ENCODE measurements at places on chromosomes 7 and 10.
A peak's percentile ranks its signal among the peaks of the same experiment; 100 is the strongest.

DNA sequence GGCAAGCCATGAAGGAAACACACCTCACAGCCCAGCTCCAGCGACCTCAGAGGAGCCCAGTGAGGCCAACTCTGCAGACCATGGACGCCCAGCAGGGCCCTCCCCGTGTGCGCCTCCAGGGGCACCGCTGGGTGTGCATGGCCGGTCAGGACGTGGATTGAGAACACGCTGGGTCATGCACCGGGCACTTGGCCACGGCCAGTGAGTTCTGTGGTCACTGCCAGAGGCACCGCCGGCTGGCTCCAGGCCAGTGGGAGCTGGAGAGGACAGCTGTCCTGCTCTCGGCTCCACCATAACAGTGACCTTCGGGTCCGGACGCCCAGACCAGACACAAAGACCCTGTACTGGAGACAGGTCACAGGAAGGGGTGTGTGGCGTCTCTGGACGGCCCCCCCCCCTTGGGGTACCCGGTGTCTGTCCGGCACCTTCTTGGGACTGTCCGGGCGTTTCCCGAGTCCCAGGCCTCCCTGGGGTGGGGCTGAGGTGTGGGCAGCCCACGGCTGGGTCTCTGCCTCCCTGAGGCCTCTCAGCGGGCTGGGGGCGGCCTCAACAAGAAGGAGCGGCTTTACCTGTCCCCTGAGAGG, 50.4 kb upstream of the NKX6-2 start:
- peak; percentile 15 for DNase-seq

DNA sequence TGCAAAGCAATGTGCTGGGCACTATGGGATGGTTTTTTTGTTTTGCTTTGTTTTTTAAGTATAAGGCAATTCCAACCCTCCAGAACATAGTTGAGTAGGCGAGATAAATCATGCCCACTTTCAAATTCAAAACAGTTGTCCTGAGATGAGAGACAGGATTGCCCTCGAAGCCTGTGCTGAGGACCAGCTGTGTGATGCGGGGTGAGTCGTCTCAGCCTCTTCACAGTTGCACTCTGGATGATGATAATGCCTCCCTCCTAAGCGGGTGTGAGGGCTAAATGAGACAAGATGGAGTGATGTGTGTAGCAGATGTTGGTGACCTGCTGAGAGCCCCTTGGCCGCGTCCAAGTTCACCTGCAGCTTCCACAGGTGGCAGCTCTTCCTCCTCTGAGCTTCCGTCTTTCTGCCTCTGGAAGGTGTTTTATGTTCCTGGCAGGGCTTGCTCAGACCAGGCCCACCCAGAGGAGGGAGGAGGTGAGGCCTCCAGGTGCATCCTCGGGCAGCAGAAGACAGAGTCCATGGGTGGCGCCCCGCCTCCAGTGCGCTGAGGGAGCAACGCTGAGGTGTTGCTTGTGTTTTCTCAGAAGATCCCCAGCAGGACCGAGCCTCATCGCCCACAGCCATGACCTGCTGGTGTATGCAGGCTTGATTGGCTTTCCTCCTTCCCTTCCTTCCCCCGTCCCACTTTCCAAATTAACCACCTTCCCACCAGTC, 30.6 kb downstream of the ECHDC3 start:
- no peak for DNase-seq

GRCh38 chr10:21524526-21525366, 736 bp downstream of the SKIDA1 start:
- no peak for DNase-seq

GRCh38 chr7:145848691-145849090, 267.9 kb upstream of the CNTNAP2 start:
- no peak for DNase-seq

GRCh38 chr10:63429281-63429680, 36.5 kb downstream of the JMJD1C start:
- DNase-seq = no peak

DNA sequence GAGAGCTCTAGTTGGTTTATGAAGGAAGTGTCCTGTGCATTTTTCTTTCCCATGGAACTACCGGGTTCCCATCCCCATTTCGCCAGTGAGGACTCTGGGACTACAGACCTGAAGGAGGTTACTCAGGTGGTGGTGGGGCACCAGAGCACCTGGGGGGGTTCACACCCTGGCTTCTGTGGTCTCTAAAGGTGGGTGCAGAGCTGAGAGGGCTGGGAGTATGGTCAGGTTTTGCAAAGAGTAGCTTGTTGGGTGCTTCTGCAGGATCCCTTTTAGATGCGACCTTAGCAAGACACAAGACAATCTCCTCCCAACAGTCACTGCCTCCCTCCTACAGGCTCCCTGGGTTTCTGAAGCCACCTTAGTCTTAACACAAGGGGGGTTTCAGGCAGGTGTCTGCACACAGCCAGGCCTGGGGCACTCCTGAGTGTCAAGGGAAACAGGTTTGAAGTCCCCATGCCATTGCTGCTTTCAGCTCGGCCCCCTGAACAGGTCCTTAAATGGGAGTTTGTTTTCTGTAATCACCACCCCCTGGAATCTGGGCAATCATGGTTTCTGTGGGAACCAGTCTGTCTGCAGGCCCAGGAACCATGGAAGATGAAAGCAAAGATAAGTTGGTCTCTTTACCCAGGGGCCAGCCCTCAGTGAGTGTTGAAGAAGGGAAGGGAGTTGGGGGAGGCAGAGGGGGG, 9.9 kb upstream of the CXCL12 start:
- DNase-seq = no peak

- no peak for DNase-seq
These were observed 308.5 kb downstream of the WDR11 start for GRCh38 chr10:121159670-121160069.

GRCh38 chr10:50625649-50626132, 1.9 kb upstream of the SGMS1 start:
- DNase-seq = no peak

GRCh38 chr10:96955794-96956193, 123.7 kb downstream of the LCOR start:
- no peak for DNase-seq

GRCh38 chr7:139230023-139230422, 1.0 kb upstream of the UBN2 start:
- no peak for DNase-seq

DNA sequence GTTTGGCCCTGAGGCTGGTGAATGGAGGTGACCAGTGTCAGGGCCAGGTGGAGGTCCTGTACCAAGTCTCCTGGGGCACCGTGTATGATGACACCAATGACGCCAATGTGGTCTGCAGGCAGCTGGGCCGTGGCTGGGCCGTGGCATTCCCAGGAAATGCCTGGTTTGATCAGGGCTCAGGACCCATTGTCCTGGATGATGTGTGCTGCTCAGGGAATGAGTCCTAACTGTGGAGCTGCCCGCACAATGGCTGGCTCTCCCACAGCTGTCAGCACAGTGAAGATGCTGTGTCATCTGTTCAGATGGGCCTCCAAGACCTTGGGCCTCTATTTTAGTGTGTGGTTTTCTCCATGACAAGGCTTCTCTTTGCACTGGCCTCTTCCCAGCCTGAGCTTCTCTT, 64.0 kb downstream of the DMBT1 start:
- no peak for DNase-seq

DNA sequence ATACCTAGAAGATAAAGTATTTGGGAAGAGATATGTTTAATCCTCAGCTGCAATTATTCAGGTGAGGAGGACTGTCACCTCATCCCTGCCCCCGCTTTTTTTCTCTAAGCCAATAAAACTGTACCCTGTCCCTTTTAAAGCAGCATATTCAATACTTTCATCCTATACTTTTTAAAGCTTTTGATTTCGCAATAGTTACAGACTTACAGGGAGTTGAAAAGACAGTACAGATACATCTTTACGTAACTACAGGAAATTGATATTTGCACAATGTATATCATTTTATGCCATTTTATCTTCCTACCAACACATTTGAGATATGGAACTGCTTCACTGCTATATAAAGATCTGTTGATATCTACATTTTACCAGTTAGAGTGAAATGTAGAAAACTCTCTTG, 47.6 kb downstream of the STK17A start:
- no peak for DNase-seq

DNA sequence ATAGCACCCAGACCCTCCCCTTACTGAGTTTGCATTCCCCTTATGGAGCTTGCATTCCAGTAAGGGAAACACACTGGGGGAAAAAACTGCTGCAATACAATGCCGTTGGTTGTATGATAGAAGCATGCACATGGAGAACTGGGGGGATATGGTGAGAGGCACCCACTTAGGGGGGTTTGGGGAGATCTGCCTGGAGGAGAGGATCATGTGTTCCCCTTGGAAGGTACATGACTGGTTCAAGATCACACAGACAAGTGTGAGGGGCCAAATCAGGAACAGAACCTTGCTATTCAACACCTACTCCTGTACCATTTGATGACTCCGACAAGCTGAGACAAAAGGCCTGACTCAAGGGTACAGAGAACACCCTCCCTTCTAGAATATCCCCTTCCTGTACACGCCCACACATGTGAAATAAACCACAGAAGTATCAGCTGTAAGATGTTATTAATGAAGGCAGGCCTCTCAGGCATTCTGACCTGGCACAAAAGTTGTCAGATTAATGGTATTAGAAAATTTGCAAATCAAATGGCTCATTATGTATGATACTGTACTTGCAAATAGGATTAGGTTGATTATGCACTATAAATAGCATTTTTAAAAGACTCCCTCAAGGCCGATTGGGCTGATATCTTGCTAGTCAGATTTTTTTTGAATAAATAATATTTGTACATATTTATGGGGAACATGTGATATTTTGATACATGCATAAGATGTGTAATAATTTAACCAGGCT, 122.2 kb downstream of the NPY start:
- DNase-seq = no peak

Data from H54 (cell line).